NCI-H524 (cell line): ENCODE measurements at places on chromosomes 2 and 18.

- no peak for DNase-seq
Measured at GRCh38 chr2:206584323-206585116, 57.8 kb upstream of the FAM237A start.

DNA sequence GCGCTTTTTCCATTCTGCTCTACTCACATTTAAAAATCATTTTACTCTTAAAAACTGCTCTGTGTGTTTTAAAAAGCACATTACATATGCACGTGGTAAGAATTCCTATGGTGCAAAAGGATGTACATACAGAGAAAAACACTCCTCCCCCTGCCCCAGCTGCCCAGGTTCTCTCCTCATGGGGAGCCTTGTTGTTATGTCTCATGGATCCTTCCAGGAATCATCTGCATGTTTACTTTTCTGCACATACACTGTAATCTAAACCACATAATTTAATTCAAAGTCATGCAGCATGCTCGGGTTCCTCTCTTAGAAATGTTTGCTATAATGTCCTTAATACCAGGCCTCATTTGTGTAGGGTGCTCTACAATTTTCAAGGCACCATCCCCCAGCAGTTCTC lies 243.3 kb downstream of the LOXHD1 start:
- DNase-seq, result no peak

GRCh38 chr2:173149491-173149890 lies 73.8 kb downstream of the MAP3K20 start:
- no peak for DNase-seq

- DNase-seq, result no peak
Measured at GRCh38 chr2:1748741-1749488, 4.6 kb upstream of the PXDN start.

GRCh38 chr18:27673861-27674260 lies 488.8 kb upstream of the CHST9 start:
- DNase-seq, result no peak

DNA sequence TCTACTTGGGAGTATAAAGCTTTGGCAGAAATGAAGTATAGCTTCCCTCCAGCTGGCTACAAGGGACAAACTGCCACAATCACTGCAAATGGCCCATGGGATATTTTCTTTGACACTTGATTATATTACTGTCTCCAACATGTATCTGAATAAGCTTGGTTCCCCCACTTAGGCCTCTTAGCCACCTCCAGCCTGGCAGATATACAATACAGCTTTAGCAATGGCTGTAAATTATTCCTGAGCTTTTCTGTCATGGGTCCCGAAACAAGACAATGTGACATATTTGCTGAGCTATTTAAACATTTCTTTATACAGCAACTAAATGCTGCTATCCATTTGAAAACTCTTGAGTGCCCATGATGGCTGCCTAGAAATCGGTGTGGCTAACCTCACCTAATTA lies 406.2 kb downstream of the SUCLG1 start:
- no peak for DNase-seq

GRCh38 chr18:13276530-13277520 lies 58.3 kb downstream of the LDLRAD4 start:
- DNase-seq, result peak; percentile 94

DNA sequence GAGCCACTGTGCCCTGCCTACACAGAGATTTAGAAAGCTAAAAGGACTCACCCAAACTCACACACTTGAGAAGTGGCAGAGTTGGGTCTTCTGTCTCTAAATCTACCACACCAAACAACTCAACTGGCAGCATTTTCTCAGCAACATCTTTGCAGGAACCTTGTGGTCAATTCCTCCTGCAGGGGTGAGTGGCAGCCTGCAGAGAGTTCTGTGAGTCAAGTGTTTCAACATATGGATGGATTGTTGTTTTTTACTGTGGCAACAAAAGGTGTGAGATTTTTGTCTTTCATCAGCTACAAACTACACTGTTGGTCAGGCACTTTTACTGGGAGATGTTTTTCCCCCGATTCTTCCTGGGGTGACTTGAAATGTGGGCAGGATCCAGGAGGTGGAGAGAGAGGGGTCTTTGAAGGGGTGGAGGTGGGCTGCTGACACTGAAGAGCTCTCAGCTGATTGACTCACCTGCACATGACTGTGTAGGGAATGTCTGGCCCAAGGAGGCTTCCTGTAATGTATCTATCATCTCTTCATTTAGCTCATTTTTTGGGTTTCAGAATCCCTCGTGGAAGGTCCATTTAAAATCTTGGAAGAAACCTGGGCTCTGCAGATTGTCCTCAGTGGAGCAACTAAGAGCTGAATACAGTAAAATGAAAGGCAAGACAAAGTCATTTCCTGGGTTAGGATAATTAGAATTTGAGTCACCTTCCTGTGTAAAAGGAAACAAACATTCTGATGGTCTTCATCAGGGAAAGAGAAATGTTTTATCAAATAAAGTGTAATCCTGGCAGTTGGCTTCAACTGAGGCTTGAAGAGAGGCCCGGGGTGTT lies 98.6 kb downstream of the MSH2 start:
- no peak for DNase-seq
